Common myeloid progenitor, CD34-positive (primary cell): ENCODE measurements at places on chromosomes 11 and 22.
A peak's percentile ranks its signal among the peaks of the same experiment; 100 is the strongest.

GRCh38 chr22:33389936-33390335 is 331.8 kb upstream of the SYN3 start:
- DNase-seq: no peak

DNA sequence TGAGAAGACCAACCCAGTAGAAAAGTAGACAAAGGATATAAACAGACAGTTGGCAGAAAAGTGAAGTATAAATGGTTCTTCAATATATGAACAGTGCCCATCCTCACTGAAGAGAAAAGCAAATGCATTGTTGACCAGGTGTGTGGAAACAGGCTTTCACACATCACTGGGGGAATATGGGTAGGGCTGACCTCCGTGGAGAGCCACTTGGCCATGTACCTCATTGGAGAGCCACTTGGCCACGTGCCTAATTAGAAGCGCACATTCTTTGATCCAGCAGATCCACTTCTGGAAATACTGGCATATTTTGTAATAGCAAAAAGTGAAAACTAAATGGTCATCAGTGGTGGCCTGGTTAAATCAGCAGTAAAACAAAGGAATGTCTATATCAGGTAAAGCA is 43.2 kb downstream of the PPP6R3 start:
- DNase-seq: no peak

- DNase-seq: no peak
Measured at GRCh38 chr22:42033263-42034181, 34.9 kb downstream of the WBP2NL start.

DNA sequence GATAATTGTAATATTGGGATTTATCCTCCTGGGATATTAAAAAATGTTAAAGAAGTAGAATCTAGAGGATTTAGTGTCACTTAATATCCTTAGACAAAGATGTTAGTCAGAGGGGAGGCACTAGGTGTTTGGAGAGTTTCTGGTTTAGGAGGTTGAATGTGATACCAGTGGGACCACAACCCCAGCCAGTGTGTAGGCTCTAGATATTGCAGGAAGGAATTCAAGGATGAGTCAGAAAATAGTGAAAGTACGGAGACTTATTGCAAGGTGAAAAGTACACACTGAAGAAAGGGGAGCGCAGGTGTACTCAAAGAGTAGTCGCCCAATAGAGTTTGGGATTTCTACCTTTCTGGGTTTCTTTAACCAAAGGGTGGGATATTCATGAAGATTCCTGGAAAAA is 5.7 kb upstream of the TMEM41B start:
- DNase-seq: no peak

DNA sequence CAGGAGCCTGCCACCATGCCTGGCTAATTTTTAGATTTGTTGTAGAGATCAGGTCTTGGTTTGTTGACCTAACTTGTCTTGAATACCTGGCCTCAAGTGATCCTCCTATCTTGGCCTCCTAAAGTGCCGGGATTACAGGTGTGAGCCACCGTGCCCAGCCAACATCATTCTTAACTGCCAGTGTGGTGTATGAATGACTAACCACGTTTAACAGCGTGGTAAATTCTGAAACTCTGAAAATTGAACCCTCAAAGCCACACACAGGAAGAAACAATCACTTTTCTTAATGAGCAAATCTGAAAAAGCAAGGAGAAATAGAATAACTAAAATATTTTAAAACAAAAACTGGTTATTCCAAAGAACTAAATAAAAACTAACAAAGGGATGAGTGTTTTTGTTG is 7.4 kb downstream of the TMEM9B start:
- DNase-seq: no peak

GRCh38 chr11:65444314-65445051 is 21.9 kb downstream of the NEAT1 start:
- no peak for DNase-seq

GRCh38 chr11:115873813-115874212 is 369.6 kb upstream of the CADM1 start:
- DNase-seq: peak; percentile 63

GRCh38 chr11:68398995-68399851 is 61.3 kb upstream of the PPP6R3 start:
- no peak for DNase-seq

DNA sequence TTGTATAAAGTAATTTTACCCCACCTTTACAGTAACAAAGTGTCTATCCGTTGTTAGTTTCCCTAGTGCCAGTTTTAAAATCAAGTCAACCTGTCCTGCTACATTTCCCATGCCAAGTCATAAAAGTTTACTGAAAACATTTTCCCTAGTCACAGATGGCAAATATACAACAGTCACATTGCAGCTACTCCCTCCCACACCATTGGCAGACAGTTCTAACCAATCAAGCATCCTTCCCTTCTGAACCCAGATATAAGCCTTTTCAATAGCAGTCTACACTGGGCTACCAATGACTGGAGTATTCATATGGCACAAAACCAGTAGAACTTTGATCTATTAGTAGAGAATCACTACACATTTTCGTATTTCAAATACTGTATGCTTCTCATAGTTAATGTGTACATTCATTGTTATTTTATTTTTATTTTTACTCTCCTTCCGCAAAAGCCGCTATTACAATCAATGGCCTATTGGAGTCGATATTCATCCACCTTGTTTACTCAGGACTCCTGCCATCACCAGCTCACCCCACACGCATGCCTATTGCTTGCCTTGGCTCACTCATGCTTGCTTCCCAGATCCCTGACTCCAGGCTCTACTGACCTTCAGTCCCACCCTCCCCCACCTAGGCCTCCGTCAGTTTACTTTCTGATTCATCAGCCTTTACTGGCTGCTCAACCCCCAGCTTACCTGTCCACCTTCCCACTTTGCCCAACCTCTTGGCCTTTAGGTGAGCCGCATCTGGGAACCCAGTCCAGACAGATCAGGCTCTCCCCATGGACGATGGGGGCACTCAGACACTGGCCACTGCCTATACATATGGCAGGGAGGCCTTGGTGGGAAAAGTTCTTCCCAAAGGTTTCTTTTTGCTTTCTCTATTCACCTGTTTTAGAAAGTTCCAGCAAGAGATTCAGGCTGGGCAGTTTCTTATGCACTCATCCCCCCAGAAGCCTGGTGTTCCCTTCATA is 408.4 kb downstream of the SOX6 start:
- no peak for DNase-seq

DNA sequence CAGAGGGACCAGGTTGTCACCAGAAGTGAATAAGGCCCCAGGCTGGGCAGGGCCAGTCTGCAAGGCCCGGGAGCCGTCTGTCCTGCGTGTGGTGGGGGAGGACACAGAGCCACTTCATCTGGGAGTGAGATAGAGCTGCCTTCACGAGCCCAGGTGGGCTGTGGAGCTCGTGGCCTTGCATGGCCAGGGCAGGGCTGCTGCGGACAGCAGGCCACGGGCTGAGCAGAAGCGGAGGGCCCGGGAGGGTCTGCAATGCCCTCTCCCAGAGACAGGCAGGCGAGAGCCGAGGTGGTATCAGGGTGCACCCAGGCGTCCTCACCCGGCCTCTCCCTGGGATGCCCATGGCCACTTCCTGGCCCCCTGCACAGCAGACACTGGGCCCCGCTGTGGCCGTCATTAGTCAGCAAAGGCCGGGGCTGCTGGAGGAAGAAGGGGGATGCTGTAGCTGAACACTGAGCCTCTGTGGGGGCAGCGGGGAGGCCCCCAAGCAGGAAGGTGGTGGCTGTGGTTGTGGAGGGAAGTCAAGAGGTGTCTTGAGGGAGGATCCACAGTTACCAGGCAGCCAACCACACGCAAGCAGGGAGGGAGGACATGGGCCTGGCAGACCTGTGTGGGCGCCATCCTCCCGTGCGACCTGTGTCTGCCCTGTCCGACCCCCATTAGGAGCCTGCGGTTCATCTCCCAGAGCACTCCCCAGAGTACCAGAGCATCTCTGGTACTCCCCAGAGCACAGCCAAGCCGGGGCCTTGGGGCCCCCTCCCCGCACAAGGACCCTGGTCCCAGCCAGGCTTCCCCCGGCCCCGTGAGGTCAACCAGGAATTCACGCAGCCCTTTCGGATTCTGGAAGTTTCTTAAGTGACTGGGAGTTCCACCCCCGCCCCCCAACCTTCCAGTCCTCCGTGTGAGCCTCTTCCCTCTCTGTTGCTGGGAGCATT is 1109.5 kb downstream of the BRD1 start:
- peak; percentile 75 for DNase-seq

GRCh38 chr22:44272401-44272771 is 40.4 kb downstream of the SHISAL1 start:
- no peak for DNase-seq

DNA sequence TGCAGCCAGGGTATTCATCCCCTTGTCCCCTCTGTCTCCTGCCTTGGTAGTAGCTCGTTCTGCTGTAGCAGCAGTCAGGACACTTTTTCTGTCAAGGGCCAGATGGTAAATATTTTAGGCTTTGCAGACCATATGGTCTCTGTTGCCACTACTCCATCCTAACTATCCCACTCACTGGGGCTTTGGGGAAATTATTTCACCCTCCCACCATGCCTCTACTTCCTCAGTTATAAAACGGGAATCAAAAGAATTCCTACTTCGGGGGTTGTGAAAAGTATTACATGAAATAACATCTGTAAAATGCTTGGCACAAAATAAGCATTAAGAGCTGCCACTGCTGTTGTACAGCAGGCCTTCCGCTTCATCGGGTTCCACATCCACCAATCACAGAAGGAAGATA is 89.9 kb upstream of the LDLRAD3 start:
- DNase-seq: no peak

- DNase-seq: no peak
Measured at GRCh38 chr11:18772211-18772610, 19.4 kb downstream of the PTPN5 start.

DNA sequence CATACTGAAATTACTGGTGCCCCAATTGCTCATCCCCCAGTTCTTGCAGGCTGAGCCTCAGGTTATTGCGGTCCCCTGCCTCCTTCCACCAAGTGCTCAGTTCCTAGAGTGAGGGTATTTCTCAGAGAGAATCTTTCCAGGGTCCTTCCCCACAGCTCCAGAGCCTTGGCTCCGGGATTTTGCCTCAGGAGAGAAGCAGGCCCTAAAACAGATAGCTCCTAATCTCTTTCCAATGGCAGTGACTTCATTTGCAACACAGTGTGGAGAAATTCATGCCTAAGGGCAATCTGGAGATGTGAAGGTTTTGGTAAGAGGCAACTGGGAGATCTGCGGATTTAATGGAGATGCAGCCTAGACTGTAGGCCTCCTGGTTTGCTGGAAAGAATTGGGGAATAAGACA is 2.9 kb downstream of the NF2 start:
- no peak for DNase-seq

DNA sequence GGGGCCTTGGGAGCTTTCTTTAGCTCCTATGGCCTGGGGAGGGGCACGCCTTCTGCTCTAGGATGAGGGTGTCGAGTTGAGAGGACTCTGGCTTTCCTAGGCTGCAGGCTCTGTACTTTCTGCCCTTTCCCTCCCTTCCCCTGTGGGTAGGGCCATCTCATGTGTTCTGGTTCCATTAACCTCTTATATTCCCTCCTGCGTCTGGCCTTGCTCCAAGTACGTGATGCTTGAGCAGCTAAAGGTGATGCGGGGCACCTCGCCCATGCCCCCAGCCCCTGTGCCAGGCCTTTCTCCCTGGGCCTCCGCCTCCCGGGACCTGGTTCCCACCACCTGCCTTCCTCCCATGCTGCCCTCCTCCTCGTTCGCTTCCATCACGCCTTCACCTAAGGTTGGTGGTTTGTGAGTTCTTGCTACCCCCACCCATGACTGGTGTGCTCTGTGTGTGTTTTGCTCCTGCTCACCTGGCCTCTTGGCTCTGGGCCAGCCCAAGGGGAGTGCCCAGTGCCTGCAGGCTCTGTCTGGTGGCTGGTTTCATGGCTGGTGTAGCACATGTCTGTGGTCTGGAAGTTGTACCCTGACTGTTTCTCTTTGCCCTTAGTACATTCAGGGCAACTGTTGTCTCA is 34.1 kb downstream of the PHLDB1 start:
- DNase-seq: no peak

DNA sequence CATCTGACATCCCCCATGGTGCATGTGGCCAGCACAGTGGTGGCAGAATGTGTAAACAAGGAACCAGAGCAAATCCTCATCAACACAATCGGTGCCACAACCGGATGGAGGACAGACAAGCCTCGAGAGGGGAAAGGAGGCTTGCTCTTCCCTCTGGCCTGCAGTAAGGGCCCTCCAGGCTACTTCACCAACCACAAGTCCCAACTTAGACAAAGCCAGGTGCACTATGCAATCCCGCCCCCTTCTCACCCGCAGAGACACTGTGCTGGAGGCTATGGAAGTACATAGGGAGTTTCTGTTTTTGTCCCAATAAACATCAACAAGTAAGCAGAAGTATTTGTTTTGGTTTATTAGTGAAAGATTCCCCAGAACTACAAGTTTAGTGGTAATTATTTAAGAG is 54.3 kb downstream of the SPATA19 start:
- DNase-seq: no peak

- no peak for DNase-seq
Measured at GRCh38 chr22:37340331-37341262, 58.3 kb downstream of the CYTH4 start.

- DNase-seq: no peak
Measured at GRCh38 chr11:114187173-114187572, 109.0 kb upstream of the NNMT start.

DNA sequence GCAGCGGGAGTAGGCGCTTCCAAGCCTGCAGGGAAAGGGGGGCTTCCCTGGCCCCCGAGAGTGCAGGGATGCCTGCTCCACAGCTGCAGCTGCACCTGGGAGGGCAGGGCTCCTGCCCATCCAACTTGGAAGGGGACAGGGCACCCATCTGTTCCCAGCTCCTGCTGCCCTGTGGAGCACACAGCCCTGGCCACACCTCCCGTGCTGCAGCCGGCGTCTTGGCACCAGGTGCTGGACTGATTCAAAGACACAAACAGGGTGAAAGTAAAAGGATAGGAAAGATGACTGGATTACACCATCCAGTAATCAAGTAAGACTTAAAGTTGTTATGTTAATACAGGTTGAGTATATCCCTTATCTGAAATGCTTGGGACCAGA is 14.8 kb downstream of the NPAT start:
- DNase-seq: no peak

DNA sequence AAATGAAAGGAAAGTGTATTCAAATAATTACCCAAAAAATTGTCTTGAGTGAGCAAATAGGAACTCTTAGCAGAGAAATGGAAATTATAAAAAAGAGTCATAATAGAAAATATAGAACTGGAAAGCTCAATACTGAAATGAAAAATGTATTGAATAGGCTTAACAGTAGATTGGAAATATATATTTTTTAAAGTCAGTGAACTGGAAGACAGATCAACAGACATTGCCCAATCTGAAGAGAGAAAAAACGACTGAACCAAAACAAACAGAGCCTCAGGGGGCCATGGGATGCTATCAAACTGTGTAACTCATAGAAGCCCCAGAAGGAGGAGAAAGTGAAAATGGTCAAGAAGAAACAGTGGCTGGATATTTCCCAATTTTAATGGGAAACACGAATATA is 32.6 kb downstream of the TBX1 start:
- no peak for DNase-seq

- no peak for DNase-seq
Measured at GRCh38 chr11:125787827-125788226, at the start of gene PATE3. PATE3 (plus strand) TSS chr11:125788127; CDS start chr11:125788152, 25 bp downstream.

GRCh38 chr11:111225881-111226280 is 19.6 kb upstream of the POU2AF2 start:
- DNase-seq: no peak
